Activated CD4-positive, alpha-beta T cell treated with anti-CD3 and anti-CD28 coated beads, Interleukin-2, amount 50 U/mL, for 1 hour (primary cell): ENCODE measurements at places on chromosomes 2 and 18.

GRCh38 chr2:65826567-65826966, 394.2 kb upstream of the SPRED2 start:
- no peak for DNase-seq

- no peak for DNase-seq
Measured at GRCh38 chr2:36701918-36702317, 5.4 kb downstream of the VIT start.

DNA sequence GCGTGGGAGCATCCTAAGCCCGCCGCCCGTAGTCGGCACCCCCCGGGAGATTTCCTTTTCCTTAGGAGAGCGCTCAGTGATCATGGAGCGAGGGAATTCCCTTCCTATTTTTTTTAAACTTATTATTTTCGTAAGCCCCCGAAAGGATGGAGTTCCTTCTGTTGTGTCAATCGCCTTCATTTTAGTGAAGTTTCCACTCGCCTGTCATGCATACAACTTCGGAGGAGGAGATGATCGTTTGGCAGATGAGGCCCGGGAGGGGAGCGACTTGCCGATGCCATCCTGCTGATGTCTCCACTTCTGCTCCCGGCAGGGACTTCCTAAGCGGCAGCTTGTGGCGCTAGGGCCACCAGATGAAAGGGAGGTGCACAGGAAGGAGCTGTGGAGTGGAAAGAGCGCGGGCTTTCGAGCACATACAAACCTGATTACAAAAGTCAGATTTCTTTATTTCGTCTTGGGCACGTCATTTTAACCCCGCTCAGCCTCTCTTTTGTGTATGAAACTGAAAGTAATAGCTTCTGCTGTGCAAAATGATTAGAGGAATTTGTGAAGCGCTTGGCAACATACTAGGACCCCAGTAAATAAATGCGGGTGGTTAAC, at the start of gene ADGRF3:
ADGRF3 (minus strand) TSS at position 336 of the 600 bp plus-strand sequence. CDS start 555 bp downstream, outside the sequence.
- peak; percentile 58 for DNase-seq

GRCh38 chr2:33014268-33014667, 67.5 kb downstream of the LTBP1 start:
- no peak for DNase-seq

DNA sequence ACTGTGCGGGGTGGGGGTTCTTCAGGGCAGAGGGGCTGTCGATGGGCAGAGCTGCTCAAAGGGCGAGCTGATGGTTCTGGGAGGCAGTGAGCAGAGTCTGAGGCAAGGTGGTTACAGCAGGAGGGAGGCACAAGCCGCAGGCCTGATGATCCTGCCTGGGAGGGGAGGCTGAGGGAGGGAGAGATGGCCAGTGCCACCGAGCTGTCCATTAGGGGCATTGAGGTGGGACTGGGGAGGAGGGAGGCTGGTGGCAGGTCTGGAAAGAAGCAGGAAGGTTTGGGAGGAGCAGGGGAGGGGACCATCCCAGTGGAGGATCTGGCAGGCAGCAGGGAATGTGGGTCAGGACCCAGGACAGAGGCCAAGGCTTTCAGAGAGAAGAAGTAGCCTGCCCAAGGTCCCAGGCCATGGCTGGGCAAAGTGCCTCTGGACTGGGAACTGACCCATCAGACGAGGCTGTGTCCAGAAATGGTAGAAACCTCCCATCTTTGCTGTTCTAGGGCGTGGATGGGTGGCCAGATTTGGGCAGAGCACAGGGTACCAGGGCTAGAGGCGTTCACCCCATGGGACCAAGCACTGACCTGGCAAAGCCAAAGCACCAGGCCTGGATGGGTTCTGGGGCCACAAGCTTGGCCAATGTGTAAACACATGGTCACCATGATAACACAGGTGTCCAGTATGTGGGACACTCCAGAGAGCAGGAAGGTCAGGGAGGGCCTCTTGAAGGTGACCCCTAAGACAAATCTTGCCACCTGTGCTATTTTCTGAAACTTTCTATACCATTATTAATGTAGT, 55.5 kb downstream of the INHBB start:
- no peak for DNase-seq

GRCh38 chr2:37330681-37331080, 6.0 kb upstream of the PRKD3 start:
- DNase-seq, result no peak

DNA sequence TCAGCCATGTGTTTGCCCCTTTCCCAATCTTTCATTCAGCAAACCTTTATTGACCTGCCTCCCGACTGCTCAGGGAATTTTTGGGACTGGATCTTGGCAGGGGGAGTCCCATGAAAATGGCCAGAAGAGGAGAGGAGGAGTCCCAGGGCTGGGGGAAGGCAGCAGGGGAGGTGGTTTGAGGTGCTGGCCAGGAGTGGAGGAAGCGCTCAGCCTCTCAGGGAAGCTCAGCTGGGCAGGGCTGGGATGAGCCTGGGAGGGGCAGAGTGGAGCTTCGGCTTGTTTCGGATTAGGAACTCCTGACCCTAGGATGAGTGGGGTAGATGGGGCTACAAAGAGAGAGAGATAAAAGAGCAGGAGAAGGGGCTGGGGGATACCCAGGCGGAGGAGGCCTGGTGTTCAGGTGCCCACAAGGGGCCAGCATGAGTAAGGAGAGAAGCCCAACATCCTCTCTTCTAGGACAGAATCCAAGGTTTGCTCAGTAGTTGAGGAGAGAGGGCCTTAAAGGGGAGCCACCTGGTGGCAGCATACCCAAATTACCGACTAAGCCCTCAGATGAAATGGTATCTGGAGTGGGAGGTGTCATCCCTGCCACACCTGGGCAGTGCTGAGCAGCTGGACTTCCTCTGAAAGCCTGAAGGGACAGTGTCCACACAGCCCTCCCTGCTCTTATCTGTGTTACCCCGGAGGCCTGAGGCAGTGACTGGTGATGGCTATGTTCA, 91.1 kb downstream of the INHBB start:
- no peak for DNase-seq

DNA sequence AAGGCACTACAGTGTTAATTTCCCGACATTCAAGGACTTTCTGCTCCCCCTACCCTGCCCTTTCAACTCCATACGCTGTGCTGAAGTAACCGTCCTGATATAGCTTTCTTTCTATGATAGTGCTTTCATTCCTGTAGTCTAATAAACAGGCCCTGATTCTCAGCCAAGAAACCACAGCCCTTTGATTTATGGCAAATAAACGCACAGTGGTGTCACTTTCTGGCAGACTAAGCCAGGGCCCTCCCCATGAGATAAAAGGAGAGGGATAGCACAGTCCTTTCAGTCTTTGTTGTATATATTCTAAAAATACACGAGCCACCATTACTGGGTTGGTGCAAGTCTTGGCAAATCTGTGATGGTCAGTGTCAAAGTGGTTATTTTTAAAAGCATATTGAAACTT, 291.2 kb downstream of the ALPK2 start:
- no peak for DNase-seq

DNA sequence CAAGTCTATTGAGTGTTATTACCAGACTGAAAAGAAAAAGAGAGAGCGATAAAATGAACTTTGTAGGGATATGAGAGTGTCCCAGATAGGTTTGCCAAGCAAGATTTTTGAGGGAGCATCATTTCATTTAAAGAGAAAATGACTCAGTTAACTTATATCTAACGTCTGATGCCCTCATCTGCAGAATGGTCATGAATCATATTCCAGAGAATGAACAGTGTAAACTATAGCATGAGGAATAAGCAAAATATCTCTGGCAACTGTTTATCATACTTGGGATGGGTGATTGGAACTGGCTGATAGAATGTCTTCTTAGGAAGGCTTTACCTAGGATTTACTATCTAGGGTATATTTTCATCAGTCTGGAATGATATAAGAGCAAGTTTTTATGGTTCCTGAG, 289.4 kb downstream of the CMPK2 start:
- no peak for DNase-seq

DNA sequence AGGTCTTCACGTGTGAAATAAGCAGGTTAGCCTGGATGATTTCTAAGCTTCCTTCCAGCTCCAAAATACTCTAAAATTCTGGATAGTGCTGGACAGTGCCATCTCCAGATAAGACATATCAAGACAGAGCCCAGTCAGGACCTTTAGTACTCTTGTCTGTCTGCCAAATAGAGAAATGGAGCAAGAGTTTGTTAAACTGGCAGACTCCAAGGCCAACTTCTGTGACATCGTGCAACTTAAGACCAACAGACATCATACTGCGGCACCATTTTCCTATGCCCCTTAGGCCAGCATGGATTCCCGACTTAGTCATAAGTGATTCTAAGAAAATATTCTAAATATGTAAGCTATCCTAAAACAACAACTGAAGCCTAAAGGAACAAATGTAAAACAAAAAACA, 118.6 kb downstream of the RBMS1 start:
- no peak for DNase-seq

- DNase-seq, result no peak
Measured at GRCh38 chr2:36706021-36706876, 9.7 kb downstream of the VIT start.

GRCh38 chr2:144432921-144433320, 87.0 kb downstream of the ZEB2 start:
- DNase-seq, result no peak

DNA sequence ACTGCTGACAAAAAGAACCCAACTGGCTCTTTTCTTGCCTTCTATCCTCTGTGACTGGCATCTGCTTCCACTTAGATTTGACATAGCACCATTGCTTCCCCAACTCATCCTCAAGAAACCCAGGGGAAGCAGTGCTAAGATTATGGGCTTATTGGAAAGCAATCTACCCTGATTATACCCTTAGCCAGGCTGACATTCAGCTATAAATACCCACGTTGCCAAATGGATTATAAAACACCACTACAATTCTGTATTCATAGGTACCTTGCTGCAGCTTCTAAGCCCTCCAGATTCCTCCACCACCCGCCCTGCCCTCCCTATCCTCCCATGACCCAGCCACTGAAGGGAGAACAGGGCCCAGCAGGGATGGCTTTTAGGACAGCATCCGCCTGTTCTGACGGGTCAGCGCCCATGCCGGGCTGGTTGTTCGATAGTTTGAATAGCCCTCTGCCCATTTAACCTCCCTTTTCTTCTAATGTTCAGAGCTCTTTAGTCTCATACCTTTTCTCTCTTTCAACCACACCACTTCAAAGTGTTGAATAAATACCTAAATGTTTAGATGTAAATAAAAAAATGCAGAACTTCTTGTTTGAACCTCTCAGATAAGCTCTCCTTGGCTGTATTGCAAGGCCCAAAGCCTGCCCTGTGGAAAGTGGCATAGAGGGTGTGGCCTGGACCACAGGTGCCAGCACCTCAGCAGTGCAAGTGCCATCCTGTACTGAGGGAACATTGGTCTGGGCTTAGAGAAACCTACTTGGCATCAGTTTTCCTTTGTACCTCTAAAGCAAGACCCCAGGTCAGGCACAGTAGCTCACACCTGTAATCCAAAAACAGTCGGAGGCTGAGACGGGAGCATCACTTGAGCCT, 86.6 kb upstream of the RGPD5 start:
- no peak for DNase-seq

GRCh38 chr2:102703748-102704147, 58.1 kb upstream of the TMEM182 start:
- no peak for DNase-seq

DNA sequence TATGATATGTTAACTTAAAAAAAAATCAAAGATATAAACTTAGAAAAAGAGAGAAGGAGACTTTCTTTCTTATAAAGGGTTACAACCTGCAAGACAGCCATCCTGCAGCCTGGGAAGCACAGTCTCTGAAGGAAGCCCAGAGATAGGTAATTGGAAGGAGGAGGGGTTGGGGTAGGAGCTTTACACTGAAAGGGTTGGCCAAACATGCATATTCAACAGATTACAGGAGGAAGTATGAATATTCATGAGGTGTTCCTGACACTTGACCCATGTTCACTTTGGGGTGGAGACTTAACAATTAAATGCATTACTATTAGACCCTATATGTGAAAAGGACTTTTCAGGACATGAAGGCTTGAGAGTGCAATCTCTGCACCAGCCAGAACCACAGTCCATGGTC, 71.7 kb upstream of the CDH2 start:
- DNase-seq, result no peak

- DNase-seq, result no peak
Measured at GRCh38 chr2:10755621-10756020, 34.2 kb downstream of the ATP6V1C2 start.

DNA sequence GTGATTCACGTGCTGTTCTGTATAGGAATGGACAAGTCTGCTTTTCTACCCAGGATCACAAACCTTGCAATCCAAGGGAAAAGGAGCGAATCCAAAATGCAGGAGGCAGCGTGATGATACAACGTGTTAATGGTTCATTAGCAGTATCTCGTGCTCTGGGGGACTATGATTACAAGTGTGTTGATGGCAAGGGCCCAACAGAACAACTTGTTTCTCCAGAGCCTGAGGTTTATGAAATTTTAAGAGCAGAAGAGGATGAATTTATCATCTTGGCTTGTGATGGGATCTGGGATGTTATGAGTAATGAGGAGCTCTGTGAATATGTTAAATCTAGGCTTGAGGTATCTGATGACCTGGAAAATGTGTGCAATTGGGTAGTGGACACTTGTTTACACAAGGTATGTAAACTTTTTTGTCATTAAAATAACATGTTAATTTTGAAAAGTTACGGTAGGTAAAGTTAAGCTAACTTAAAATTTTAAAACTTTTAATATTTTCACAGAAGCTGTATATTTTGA, 33.0 kb downstream of the PPM1B start:
- no peak for DNase-seq

- DNase-seq, result no peak
Measured at GRCh38 chr2:230335461-230335863, 8.5 kb downstream of the SP140L start.

GRCh38 chr2:144048631-144049060, 471.3 kb downstream of the ZEB2 start:
- DNase-seq, result no peak

DNA sequence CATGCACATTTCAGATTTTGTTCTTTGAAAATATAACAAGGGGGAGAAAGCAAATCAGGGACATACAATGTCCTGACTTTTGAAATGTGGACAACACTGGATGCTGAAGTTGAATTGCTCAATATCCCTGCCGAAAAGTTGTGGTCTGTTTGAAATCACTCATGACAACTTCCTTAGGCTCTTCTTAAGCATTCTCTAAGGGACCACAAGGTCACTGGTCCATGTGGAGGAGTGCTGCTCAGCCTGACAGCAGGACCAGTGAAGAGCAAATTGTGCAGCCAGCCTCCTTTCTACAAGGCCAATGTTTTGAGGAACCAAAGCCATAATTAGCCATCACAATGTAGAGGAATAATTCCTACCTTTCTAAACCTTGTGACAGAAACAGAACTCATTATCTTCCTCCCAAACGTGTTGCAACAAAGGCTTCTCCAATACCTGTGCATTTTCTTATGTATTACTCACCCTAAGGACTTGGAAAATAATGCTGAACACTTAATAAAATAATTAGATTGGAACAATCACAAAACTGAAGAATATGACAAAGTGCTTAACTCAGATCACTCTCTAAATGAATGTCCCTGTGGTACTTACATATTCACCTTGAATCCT, 1477.6 kb upstream of the NXPH2 start:
- DNase-seq, result no peak

DNA sequence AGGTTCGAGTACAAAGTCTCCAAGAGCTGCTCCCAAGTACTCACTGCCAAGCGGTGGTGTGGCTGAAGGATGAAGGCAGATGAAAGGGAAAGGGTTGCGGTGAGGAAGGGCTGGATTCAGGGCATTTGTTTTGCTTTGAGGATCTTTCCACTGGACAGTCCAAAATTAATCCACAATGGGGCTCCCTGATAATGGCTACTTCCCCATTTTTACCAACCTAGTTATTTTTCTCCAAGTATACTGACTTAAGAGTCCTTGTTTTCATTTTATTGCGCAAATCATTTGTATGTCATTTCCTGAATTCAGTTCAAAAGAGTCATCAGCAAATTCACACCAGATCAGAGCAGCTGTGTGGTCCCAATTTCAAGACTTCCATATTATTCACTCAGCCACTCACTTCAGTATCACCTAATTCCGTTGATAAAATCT, 464 bp upstream of the SESTD1 start:
- DNase-seq, result no peak

- DNase-seq, result no peak
Measured at GRCh38 chr18:63245600-63245999, 74.0 kb downstream of the BCL2 start.
